ENCODE measurements at places on chromosomes 6 and 20. TPM values are rescaled to one million over a fixed set of nuclear protein-coding genes. Genes with fewer than 3 reads are reported as not detected.
A peak's percentile ranks its signal among the peaks of the same experiment; 100 is the strongest.

Gene SALL4
- polyA plus RNA-seq, result 122 TPM

DNA sequence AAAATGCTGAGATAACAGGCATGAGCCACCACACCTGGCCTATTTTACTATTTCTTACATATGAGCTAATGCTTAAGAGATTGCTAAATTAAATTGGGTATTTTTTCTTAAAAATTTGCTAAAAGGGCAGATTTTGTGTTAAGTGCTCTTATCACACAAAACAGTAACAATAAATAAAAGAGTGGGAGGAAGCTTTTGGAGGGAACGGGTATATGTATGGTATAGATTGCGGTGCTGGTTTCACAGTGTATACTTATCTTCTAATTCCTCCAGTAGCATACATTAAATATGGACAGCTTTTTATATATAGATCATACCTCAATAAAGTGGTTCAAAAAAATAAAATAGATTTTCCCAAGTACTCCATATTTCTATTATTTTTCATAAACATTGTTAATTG lies 39.4 kb upstream of the FABP7 start:
- no peak for DNase-seq

Gene ARG1
- 0.18 TPM for polyA plus RNA-seq

- peak; percentile 80 for DNase-seq
Measured at GRCh38 chr6:30013291-30013922, 47.7 kb upstream of the POLR1H start.

- no peak for DNase-seq
Measured at GRCh38 chr6:109079981-109080380, 14.7 kb downstream of the SESN1 start.

GRCh38 chr6:128491100-128491581 lies 29.3 kb downstream of the PTPRK start:
- peak; percentile 53 for DNase-seq

Gene HLA-DQA1
- polyA plus RNA-seq, result 0.42 TPM

DNA sequence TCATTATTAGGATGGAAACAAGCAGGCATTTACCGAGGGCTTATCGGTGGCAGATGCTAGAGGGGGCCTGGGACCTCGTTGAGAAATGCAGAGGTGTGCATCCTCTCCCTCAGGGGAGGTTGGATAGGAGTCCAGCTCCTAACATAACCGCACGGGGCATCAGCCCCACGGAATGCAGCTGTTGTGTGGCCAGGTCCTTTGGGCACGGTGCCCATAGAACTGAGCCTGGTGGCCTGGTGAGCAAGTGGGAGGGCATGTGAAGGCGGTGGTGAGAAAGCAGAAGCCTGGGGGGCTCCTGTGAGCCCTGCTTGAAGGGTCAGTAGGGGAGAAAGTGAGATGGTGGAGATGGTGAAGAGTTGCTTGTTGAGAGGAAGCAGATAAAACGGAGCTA lies 143.7 kb downstream of the CDH26 start:
- DNase-seq, result no peak

GRCh38 chr20:4122926-4123325 lies 107.6 kb upstream of the RNF24 start:
- DNase-seq, result no peak

Data from GM23338 (cell line).